Vagina (tissue), 2 donors: ENCODE measurements at places on chromosomes 1 and 21.

GRCh38 chr1:156198831-156199349 is 5.0 kb downstream of the SLC25A44 start:
- no peak for DNase-seq

GRCh38 chr1:30795026-30795425 is 37.5 kb upstream of the LAPTM5 start:
- DNase-seq = no peak

GRCh38 chr1:221886743-221887414 is 145.0 kb upstream of the DUSP10 start:
- no peak for DNase-seq

GRCh38 chr1:7278827-7279765 is 492.0 kb upstream of the VAMP3 start:
- DNase-seq = peak; percentile 34

DNA sequence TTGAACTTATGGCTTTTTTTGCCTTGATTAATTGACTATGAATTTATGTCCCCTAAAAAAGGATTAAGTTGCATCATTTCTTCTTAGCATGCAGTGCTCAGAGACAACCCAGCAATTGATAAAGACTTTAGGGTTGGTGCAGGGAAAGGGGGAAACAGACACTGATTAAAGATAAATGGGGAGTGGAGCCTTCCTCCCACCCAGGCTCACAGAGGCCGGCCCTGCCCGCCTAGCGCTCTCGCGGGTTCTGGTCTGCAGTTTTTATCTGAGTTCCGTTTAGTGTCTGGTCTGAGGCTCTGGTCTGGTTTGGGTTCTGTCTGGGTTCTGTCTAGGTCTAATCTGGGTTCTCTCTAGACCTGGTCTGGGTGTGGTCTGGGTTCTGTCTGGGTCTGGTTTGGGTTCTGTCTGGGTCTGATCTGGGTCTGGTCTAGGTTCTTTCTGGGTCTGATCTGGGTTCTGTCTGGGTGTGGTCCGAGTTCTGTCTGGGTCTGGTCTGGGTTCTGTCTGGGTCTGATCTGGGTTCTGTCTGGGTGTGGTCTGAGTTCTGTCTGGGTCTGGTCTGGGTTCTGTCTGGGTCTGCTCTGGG is 48.1 kb downstream of the ABCG1 start:
- no peak for DNase-seq

GRCh38 chr1:66723985-66724384 is 28.3 kb upstream of the DYNLT5 start:
- DNase-seq = no peak

DNA sequence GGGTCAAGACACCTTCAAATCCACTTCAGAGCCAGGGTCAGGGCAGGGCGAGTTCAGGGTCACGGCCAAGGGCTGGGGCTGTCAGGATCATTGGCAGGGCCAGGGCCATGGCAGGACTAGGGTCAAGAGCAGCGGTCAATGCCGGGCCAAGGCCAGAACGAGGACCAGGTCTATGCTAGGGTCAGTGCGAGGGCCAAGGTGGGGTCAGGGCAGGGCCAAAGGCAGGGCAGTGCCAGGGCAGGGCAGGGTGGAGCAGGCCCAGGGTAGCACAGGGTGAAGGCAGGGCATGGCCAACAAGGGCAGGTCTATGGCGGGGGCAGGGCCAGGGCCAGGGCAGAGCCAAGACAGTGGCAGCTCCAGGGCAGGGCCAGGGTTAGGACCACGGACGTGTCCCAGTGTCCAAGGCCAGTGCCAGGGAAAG is 154.0 kb downstream of the LIPI start:
- no peak for DNase-seq

DNA sequence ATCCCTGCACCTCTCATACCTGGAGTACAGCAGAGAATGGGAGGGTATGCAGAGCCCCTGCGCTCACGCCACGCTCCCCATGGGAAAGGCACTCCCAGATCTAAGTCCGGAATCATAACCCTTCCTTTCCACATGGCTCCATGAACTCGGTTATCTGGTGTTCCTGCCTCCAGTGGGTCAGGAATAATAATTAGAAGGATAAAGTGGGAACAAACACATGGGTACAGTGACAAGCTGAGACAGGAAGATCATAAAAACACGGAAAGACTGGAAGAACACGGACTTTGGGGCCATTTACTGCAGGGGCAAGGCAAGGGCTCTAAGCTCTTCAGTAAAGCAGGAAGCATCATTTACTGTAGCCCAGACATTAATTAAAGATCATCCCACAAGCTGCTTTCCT is 48.6 kb downstream of the FOXO6 start:
- DNase-seq = no peak

DNA sequence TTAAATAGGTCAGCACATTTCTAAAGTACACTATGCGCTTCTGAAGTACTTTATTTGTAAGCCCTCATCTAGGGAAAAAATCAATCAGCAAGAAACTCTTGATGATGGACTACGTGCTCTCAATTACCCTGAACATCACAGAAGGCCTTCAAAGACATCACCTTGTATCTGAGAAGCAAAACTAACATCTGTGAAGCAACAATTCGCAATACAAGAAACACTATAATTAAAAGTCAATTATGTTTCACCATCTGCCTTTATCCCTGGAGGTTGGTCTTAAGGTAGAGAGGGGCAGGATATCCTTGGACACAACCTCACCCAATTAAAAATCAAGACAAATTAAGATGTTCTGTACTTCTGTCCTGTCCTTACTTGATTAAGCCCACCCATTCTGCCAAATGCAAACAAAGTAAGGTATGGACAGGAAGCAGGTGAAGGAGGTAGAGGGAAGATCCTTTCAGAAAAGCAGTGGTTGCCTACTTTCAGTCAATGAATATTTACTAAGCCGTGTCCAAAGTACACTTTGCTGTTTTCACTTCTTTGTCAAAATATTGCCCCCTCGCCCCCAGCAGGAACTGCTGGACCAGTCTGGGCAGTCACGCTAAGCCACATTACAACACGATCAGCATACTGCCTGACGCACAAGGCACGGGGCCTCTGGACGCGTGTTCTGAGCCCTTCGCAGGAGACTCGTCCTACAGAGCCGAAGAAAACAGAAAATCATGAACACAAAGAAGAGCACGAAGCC is 887 bp downstream of the SLC19A2 start:
- no peak for DNase-seq

GRCh38 chr1:243917863-243918565 is 68.0 kb upstream of the AKT3 start:
- no peak for DNase-seq
